ENCODE measurements at places on chromosomes 4 and X. TPM values are rescaled to one million over a fixed set of nuclear protein-coding genes. Genes with fewer than 3 reads are reported as not detected.
A peak's percentile ranks its signal among the peaks of the same experiment; 100 is the strongest.

BEND4 gene
- total RNA-seq = 0.98 TPM

- H3K27ac ChIP-seq = no peak overlapping the region
- H3K36me3 ChIP-seq = no peaks in the 10 kb centered on the region
- no peaks in the 10 kb centered on the region for H3K27me3 ChIP-seq
- no peaks in the 10 kb centered on the region for H3K4me1 ChIP-seq
- DNase-seq = no peak
Observed at GRCh38 chrX:23736030-23736429, 7.0 kb downstream of the ACOT9 start.

- H3K27ac ChIP-seq = no peak overlapping the region
- no peak for DNase-seq
- H3K4me1 ChIP-seq = no peaks in the 10 kb centered on the region
- H3K27me3 ChIP-seq = no peaks in the 10 kb centered on the region
- H3K4me3 ChIP-seq = no peak overlapping the region
Observed at GRCh38 chr4:74203467-74203866, 45.5 kb downstream of the MTHFD2L start.

DNA sequence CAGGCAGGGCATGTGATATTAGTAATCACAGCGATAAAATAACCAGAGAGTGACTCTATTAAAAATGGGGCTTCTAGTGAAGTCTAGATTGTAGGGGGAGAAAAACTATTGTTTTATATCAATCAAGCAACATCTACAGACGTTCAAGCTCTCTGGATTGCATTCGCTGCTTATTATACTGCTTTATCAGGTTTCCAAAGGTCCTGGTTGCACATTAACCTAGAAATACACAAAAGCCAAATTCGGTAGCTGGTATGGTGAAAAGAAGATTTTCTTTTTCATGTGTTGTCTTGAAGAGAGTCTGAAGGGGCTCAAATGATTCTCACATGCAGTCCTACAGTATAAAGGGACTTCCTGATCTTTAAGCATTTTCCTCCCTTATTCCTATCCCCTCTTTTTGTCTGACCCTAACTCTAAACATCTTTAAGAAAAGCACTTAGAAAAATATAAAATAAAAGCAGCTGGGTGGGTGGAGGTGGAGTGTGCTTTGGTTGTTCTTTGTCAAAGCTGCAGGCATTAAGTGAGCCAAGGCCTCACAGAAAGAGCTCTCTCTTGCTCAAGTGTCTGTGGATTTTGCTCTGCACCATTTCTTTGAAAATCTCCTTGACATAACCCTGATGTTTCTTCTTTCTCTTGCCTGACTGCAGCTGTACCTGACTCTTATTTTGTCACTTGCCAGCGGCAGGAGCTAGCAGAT lies 46.1 kb downstream of the MID1IP1 start:
- no peak for DNase-seq
- no peaks in the 10 kb centered on the region for H3K4me1 ChIP-seq
- no peak overlapping the region for H3K27ac ChIP-seq
- H3K27me3 ChIP-seq = peaks cover 3% of the 10 kb centered on the region

- H3K4me3 ChIP-seq = no peak overlapping the region
- H3K27me3 ChIP-seq = no peaks in the 10 kb centered on the region
- H3K4me1 ChIP-seq = no peaks in the 10 kb centered on the region
- no peak for DNase-seq
- no peak overlapping the region for H3K27ac ChIP-seq
Observed at GRCh38 chr4:128416921-128417320, 129.3 kb upstream of the PGRMC2 start.

- peaks cover 3% of the 10 kb centered on the region for H3K4me1 ChIP-seq
- no peaks in the 10 kb centered on the region for H3K36me3 ChIP-seq
- no peak overlapping the region for H3K27ac ChIP-seq
Observed at GRCh38 chr4:51958199-51958968, 61.8 kb downstream of the LRRC66 start.

DNA sequence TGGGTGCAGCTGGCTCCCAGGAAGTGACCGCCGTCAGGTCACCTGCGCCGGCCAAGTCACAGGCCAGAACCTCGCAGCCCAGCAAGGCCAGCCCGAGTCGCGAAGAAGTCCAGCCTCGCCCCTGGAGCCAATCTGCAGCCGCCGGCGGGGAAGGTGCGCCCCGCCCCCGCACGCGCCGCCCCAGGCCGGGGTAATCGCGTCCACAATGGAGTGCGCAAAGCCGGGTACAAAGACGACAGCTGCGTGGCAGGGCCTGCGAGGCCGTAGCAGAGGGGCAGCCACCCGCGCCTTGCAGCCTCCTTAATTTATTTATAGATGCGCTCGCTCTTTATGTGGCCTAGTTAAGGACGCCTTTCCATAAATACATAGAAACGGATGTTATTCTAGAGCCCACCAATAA lies 139.4 kb upstream of the CPEB2 start:
- DNase-seq = no peak
- no peak overlapping the region for H3K27ac ChIP-seq
- no peaks in the 10 kb centered on the region for H3K4me1 ChIP-seq
- no peaks in the 10 kb centered on the region for H3K36me3 ChIP-seq
- peak overlapping the region; percentile 38 for H3K4me3 ChIP-seq

DNA sequence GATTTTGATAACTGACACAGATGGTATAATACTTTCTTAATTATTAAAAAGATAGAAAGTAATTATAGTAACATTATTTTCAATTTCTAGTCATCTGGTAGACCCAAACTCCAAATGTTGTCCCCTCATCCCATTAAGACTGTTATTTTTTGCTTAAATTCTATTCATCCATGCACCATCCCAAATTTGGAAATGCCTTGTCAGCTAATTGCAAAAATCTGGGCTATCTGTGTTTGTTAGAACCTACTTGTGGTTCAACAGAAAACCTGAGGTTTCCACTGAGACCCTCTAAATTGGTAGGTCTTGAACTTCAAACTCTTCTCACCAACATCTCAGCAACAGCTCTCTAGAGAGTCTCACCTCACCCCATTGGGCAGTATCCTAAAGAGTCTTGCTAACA lies 172.2 kb upstream of the ADGRL3 start:
- no peak for DNase-seq
- H3K4me1 ChIP-seq = no peaks in the 10 kb centered on the region
- H3K27me3 ChIP-seq = no peaks in the 10 kb centered on the region
- H3K27ac ChIP-seq = no peak overlapping the region

- DNase-seq = no peak
- no peaks in the 10 kb centered on the region for H3K4me1 ChIP-seq
- no peak overlapping the region for H3K4me3 ChIP-seq
- H3K27ac ChIP-seq = no peak overlapping the region
- no peaks in the 10 kb centered on the region for H3K36me3 ChIP-seq
Observed at GRCh38 chr4:32219306-32220075, 1499.3 kb downstream of the PCDH7 start.

- H3K27ac ChIP-seq = peak overlapping the region; percentile 20
- no peaks in the 10 kb centered on the region for H3K27me3 ChIP-seq
- H3K36me3 ChIP-seq = peaks cover 29% of the 10 kb centered on the region
- DNase-seq = no peak
Observed at GRCh38 chrX:47644557-47645091, 5.7 kb downstream of the ELK1 start.

- H3K4me3 ChIP-seq = no peak overlapping the region
- peaks cover 11% of the 10 kb centered on the region for H3K27me3 ChIP-seq
- DNase-seq = no peak
- no peak overlapping the region for H3K27ac ChIP-seq
- H3K4me1 ChIP-seq = no peaks in the 10 kb centered on the region
- no peaks in the 10 kb centered on the region for H3K36me3 ChIP-seq
Observed at GRCh38 chr4:55121246-55121645, 4.1 kb downstream of the KDR start.

DNA sequence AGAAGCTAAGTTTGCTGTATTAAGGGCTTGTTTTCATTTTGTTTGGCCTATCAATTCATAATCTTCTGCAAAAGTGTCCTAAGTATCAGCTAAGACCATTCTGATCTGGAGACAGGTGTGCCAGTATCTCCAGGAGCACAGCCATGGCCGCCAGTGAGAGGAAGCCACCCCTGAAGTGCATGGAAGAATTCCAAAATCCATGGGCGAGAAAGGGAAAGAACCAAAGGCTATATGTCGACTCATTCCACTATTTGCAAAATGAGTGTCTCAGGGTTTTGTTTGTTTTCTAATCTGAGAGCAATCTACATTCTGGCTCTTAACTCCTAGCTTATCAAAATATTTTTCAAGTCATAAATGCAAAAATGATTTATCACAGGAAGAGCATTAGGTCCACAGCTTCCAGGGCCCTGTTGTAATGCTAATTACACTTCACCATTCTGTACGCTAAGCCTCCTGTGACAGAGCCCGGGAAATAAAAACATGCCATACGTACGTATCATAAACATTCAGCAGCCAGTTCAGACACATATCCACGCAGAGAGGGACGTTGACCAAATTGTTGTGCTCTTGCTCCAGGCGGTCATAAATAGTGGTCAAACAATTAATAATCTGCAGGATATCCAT lies 137.3 kb upstream of the FTHL17 start:
- no peaks in the 10 kb centered on the region for H3K27me3 ChIP-seq
- H3K36me3 ChIP-seq = no peaks in the 10 kb centered on the region
- no peak overlapping the region for H3K4me3 ChIP-seq
- peaks cover 3% of the 10 kb centered on the region for H3K4me1 ChIP-seq

DNA sequence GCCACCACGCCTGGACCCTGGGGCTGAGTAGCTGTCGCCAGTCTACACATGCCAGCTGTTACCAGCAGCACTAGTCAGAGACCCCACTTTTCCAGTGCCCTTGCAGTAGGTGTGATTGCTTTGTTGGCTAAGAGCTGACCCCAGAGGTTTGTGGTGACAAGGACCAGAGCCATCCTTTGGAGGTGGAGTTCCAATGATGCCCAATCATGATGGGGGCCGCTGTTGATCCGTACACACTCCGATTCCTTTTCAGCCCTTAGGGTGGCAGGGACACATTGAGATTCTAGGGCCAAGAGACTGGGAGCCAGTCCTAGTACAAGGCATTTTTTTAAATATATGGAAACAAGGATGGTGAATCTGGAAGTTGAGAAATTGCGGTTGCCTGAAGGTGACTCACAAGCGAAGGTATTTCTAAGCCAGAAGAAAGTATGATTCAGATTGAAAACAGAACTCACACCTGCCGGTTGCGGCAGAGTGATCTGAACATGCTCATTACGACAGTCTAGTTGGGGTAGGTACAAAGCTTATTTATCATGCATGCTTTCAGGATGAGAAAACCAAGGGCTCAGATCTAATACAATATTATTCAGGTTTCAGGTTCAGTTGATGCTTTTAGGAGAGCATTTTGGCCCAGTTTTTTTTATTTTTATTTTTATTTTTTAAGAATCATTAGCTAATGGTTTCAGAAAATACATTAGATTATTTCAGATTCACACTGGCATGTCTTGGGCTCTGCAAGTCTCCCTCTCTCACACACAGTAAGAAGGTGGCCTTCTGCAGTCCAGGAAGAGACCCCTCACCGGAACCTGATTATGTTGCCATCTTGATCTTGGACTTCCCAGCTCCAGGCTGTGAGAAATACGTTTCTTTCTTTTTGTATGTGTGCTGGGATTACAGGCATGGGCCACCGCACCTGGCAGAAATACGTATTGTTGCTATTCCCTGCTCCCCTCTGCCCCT lies 43.4 kb downstream of the SHROOM2 start:
- DNase-seq = no peak
- no peaks in the 10 kb centered on the region for H3K4me1 ChIP-seq
- H3K4me3 ChIP-seq = no peak overlapping the region
- H3K27ac ChIP-seq = no peak overlapping the region

DNA sequence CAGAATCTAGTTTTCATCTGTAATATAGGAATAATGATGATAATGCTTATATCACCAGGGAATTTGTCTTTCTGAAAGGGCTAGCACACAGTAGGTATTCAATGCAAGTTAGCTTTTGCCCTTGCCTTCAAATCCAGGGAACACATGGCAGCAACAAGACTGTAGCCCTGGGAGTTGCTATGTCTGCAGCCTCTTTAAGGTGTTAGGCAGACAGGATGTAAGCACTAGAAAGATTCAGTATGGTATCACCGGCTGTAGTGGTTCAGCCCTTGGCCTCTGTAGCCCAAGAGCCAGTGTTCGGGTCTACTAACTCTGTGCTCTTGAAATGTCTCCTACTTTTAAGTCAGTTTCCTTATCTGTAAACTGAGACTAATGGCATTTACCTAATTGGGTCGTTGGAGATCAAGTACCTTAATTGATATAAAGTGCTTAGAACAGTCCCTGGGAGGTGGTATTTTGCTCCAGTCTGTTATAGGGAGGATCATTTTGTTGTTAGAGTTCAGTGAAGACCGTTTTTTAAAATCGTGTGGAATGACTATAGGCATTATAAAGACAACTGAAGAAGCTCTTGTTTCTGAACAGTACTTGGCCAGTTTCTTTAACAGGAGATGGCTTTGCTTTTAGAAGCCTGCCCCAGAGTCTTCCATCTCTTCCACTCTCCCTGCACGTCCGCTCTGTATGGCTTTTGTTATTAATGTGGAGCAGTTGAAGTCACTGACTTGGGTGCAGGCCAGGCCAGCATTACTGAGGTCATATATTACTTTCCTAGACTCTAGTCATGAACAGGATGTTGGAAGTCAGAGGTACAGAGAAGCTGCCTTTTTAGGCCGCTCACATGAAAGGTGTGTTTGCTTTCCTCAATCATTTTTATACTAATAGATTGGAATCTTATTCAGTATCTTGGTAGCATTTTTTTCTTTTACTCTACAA lies 44.8 kb downstream of the GAB1 start:
- peaks cover 66% of the 10 kb centered on the region for H3K4me1 ChIP-seq
- DNase-seq = peak; percentile 76
- no peaks in the 10 kb centered on the region for H3K36me3 ChIP-seq
- no peak overlapping the region for H3K4me3 ChIP-seq
- H3K27ac ChIP-seq = peak overlapping the region; percentile 91
- no peaks in the 10 kb centered on the region for H3K27me3 ChIP-seq

GRCh38 chrX:113009029-113009428 lies 168.4 kb upstream of the AMOT start:
- H3K27ac ChIP-seq = no peak overlapping the region
- no peak overlapping the region for H3K4me3 ChIP-seq
- H3K27me3 ChIP-seq = no peaks in the 10 kb centered on the region
- no peaks in the 10 kb centered on the region for H3K36me3 ChIP-seq
- no peaks in the 10 kb centered on the region for H3K4me1 ChIP-seq

GRCh38 chr4:94826206-94826605 lies 68.5 kb downstream of the BMPR1B start:
- no peak overlapping the region for H3K27ac ChIP-seq
- H3K27me3 ChIP-seq = no peaks in the 10 kb centered on the region
- no peak overlapping the region for H3K4me3 ChIP-seq
- DNase-seq = no peak

GRCh38 chr4:137310166-137310565 lies 222.1 kb downstream of the PCDH18 start:
- no peak overlapping the region for H3K4me3 ChIP-seq
- DNase-seq = no peak
- H3K4me1 ChIP-seq = no peaks in the 10 kb centered on the region
- no peaks in the 10 kb centered on the region for H3K36me3 ChIP-seq

DNA sequence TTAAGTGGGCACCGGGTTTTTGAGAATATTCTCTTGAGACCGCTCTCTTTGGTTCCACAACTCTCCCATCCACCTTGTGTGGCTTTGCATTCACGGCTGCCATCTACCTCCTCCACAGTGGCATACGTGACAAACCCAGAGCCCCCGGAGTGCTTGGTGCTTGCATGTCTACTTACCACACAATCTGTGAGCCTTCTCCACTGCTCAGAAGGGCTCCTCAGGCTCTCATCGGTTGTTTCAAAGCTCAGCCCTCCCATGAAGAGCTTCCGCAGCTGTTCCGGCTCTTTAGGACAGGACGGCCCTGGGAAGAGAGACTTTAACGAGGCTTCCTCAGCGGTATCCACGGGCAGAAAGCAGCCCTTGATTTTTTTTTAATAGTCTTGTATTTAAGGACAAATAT lies 167.6 kb upstream of the ANK2 start:
- H3K27me3 ChIP-seq = no peaks in the 10 kb centered on the region
- H3K4me1 ChIP-seq = no peaks in the 10 kb centered on the region
- H3K27ac ChIP-seq = peak overlapping the region; percentile 56
- no peak for DNase-seq

GRCh38 chr4:181245326-181245725 lies 997.9 kb upstream of the TENM3 start:
- DNase-seq = no peak
- H3K27ac ChIP-seq = no peak overlapping the region
- no peak overlapping the region for H3K4me3 ChIP-seq
- no peaks in the 10 kb centered on the region for H3K36me3 ChIP-seq
